Colonic mucosa (tissue), 4 donors: ENCODE measurements at places on chromosomes 1 and 21. TPM values are rescaled to one million over a fixed set of nuclear protein-coding genes. Genes with fewer than 3 reads are reported as not detected.

GRCh38 chr1:228851193-228851592 lies 115.9 kb downstream of the RHOU start:
- DNase-seq: peak; percentile 14

GRCh38 chr1:205636732-205637131 lies 4.9 kb upstream of the ELK4 start:
- no peak for DNase-seq

NUP210L gene
- 0.10 TPM for total RNA-seq

GRCh38 chr1:33903210-33903589 lies 39.3 kb downstream of the HMGB4 start:
- no peak for DNase-seq

DNA sequence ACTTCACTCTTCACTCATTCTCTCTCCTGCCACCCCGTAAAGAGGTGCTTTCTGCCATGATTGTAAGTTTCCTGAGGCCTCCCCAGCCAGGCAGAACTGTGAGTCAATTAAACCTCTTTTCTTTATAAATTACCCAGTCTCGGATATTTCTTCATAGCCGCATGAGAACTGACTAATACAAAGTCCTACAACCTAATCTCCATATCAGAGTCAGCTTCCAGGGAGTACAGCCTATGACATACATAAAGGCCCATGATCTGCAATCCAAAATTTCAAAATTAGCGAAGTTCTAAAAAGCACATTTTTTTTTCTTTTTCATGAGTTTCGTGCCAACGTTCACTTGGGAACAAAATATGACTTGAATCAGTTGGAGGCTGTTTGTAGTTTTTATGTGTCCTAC lies 256.9 kb upstream of the DUSP10 start:
- no peak for DNase-seq

HRNR gene
- total RNA-seq: not detected

RHOU gene
- 24.3 TPM for total RNA-seq

LEMD1 gene
- total RNA-seq: 1.1 TPM

DNA sequence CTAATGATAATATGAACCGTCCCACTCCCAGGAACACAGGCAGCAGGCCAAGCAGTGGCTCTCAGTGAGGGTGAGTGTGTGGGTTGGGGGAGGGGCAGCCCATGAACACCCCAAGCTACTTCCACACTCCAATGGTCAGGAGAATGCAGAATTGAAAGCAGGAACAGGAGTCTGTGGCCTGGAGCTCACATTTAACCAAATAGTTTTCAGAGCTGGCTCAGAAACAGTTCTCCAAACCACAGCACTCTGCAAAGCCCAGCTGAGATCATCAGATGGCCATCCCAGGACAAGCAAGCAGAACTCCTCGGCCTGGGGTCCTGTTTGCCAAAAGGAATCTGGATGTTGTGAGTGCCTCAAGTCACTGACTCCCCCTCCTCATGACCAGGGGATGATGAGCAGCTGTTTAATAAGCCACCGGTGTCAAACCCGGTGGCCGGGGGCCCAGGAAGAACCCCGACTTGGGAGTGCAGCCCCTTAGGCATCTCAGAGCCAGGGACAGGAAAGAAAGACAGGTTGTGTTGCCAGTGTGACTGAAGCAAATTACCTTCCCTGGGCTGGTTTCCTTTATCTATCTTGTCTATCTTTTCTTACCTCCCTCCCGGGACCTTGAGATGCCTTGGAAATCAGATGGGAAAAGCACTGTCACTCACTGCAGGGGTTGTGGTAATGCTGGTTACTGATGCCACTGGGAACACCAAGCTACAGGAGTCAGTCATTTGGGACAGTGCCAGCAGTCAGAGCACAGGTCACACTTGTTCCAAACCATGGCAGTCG lies 20.4 kb downstream of the DEGS1 start:
- peak; percentile 26 for DNase-seq
